ENCODE measurements at places on chromosomes 6 and 20.

DNA sequence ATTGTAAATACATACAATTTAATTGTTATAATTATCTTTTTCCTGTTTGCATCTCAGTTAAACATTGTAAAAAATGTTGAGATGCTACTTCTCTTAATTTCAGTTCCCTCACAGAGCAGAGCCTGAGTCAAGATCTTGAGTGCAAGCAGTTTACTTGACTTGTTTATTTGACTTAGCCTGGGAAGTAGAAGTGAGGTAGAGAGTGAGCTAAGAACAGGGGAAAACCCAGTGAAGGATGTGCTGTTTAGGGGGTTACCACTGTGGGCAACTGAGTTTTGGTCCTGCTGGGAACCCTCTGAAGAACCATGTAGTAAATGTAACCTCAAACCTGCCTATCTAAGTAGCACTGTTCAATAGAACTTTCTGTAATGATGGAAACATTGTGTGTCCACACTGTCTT, 495.2 kb upstream of the FLRT3 start:
- no peak for DNase-seq

GRCh38 chr20:8997701-8998117, 71.2 kb upstream of the PLCB4 start:
- DNase-seq = peak; percentile 40

DNA sequence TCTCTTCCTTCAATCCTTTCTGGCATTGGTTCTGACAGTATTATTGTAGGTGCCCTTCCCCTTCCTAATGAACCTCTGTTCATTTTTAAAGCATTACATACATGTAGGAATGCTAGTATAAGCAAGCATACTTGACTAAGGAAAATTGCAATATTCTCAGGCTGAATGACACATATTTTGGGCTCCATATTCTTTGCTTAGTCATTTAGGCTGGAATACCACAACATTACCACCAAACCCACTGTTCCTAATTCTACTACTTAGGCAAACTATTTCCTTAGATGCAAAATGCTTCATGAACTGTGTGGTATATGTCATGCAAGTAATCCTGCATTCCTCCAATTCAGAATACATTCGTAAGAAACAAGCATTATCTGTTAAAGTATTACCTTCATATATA, 113.9 kb downstream of the PRDM1 start:
- DNase-seq = no peak

DNA sequence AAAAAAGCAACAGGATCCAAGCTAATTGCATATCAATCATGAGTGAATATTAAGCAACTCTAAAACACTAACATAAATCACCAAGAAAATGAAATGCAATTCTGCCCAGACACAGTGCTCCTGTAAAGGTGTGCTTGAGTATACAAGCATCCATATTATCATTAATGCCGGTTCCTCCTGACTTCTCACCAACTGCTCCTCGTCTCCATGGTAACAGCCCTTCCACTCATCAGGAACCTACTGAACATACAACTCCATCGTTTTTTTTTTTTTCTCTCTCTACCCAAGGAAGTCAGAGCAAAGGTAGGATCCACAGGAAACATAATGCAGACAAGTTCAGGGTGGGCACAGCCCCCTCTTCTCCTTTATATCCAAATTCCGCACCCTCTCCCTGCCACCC, 12.4 kb downstream of the GABBR1 start:
- no peak for DNase-seq

GRCh38 chr6:121008553-121008952, 325.7 kb downstream of the TBC1D32 start:
- DNase-seq = no peak

GRCh38 chr6:159758031-159759001, 3.5 kb upstream of the ACAT2 start:
- peak; percentile 11 for DNase-seq

- DNase-seq = no peak
These were observed 837 bp upstream of the OSER1 start for GRCh38 chr20:44211177-44212039.

- no peak for DNase-seq
These were observed 54.0 kb downstream of the TMEM242 start for GRCh38 chr6:157269261-157269794.

GRCh38 chr20:62318400-62319345, 15.9 kb downstream of the ADRM1 start:
- no peak for DNase-seq

- no peak for DNase-seq
These were observed 7.7 kb upstream of the SEC63 start for GRCh38 chr6:107965746-107966145.

GRCh38 chr6:160519603-160520042, 144.5 kb downstream of the LPA start:
- DNase-seq = no peak

- no peak for DNase-seq
These were observed 112.7 kb upstream of the THBS2 start for GRCh38 chr6:169366258-169366901.

DNA sequence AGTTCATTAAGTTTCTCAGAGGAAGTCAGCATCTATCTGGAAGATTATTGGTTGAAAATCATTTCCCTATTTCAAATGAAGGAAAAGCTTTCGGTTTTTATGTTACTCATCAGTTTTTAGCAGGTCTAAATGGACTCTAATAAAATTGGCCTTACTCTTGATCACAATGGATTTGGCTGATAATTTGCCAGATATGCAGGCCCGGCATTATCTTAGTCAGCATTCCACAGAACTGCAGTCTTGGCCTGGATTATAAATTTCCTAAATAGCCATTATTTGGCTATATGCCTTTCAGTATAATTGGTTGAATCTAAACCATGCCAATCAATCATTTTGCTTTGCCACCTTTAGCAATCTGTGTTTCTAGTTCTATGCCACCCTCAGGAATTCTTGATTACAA, 91.7 kb upstream of the KCNQ5 start:
- DNase-seq = no peak

DNA sequence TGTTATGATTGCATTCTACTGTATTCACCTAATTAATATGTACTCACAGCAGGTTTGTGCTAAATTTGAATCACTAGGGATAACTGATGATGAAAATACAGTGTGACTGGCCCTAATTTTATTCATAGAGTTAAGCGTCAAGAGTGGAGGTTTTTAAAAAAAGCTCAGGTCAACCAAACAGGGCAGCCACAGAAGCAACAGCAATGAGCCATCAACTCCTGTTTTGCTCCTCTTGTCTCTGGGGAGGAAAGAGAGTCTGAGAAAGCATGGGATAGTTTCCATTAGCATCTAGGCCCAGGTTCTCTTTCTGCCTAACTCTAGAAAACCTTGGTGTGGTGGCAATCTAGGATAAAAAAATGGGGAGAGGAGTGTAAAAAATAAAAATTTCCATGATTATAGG, 122.1 kb downstream of the OGFRL1 start:
- DNase-seq = no peak

GRCh38 chr20:44183282-44183681, 3.7 kb downstream of the JPH2 start:
- no peak for DNase-seq

- DNase-seq = no peak
These were observed 37.2 kb downstream of the EDN1 start for GRCh38 chr6:12327391-12327790.

- no peak for DNase-seq
These were observed 189.0 kb upstream of the CDYL start for GRCh38 chr6:4587171-4587570.

DNA sequence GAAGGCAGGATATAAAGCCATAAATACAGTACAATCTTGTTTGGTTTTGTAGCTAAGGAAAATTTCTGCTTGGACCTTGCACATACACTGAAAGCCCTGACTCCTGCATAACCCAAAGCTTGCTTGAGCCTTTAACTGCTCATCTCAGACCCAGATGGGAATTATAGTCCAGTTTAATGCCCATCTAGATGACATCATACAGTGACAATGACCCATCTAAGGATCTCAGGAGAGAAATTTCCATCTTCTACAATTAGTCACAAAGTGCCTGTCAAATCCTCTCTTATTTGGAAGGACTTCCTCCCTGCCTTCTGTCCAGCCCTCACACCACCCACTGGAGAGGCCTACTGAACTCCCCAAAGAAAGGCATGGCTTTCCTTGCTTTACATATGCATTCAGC, 69.3 kb downstream of the BTBD3 start:
- DNase-seq = no peak

- no peak for DNase-seq
These were observed 161.4 kb downstream of the TBXT start for GRCh38 chr6:166005944-166006899.

DNA sequence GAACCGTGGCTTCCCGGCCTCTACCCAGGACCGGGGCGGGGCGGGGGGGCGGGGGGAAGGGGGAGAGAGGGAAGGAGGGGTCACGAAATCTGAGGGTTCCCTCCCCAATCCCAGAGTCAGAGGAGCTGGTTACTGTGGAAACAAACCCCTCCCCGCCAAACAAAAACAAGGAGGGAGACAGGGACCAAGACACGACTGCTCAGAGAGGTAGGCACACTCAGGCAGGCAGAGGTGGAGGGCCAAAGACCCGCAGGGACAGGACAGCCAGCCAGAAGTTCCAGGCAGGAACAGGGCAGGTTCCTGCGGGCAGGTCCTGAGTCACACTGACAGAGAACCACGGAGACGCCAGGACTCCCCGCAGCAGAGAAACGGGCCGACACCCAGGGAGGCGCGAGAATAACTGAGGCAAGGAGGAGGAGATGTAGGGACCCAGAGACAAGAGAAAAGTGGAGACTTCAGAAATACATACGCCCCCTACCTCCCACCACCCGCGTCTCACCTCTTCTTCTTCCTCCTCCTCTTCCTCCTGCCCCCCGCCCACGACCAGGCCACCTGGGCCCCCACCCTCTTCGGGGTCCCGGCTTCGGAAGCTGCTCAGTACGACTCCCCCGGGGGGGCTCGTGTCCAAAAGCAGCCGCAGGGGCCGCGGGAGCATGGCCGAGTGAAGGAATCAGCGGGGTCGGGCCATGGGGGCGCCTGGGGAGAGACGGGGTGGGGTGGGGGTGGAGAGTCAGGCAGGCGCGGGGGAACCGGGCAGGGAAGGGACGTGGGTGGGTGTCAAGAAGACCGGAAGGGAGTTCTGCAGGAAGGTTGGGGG, 578 bp downstream of the RGL2 start:
- DNase-seq = peak; percentile 21

DNA sequence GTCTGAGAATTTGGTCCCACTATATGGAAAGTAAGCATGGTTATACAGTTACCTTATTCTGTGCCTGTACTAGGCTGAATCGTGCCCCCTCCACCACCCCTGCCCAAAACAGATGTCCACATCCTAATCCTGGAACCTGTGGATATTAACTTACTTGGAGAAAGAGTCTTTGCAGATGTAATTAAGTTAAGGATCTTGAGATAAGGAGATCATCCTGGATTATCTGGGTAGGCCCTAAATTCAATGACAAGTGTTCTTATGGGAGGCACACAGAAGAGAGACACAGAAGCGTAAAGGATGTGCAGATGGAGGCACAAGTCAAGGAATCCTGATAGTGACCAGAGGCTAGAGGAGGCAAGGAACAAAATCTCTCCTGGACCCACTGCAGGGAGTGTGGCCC, 116.7 kb upstream of the MAN1A1 start:
- DNase-seq = no peak

- no peak for DNase-seq
These were observed 29.1 kb downstream of the BFSP1 start for GRCh38 chr20:17502105-17502504.

Measured in DMS 273 treated with DMSO at 0.1 percent for 48 hours (cell line).